ENCODE measurements at places on chromosomes 2 and 18. TPM values are rescaled to one million over a fixed set of nuclear protein-coding genes. Genes with fewer than 3 reads are reported as not detected.

LNPK gene
- 15.2 TPM for total RNA-seq

IL36A gene
- total RNA-seq, result not detected

DNA sequence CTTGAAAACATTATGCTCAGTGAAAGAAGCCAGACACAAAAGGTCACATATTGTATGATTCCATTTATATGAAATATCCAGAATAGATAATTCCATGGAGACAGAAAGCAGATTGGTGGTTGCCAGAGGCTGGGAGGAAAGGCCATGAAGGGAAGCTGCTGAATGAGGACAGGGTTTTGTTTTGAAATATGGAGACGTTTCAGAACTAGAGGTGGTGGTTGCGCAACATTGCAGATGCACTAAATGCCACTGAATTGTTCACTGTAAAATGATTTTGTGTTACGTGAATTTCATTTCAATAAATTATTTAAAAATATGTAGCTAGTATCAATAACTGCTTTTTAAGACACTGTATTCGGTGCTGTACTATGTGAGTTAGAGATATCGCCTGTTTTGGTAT, 101.7 kb upstream of the ZNF236 start:
- no peaks in the 10 kb centered on the region for H3K36me3 ChIP-seq
- H3K27ac ChIP-seq, result no peak overlapping the region
- no peaks in the 10 kb centered on the region for H3K4me1 ChIP-seq
- no peak overlapping the region for H3K4me3 ChIP-seq

- no peaks in the 10 kb centered on the region for H3K36me3 ChIP-seq
- no peak for DNase-seq
- no peaks in the 10 kb centered on the region for H3K27me3 ChIP-seq
- no peak overlapping the region for H3K4me3 ChIP-seq
- no peaks in the 10 kb centered on the region for H3K4me1 ChIP-seq
These were observed 413.6 kb downstream of the CDH2 start for GRCh38 chr18:27763341-27763740.

DNA sequence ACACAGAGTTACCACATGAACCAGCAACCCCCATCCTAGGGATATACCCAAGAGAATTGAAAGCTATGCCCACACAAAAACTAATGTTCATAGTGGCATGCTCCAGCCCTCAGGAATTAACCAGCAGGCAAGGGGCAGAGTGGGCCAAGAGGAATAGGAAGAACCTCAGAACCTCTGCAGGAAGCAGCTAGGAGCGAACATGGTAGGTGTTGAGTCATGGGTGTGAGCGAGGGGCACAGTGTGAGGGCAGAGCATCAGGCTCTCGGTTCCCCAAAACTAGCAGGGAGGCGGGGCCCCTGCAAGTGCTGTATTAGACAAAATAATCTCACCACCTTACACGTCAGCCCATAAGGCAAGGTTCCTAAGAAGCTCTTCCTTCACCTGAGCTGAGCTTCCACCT, 5.6 kb upstream of the RUFY4 start:
- peaks cover 22% of the 10 kb centered on the region for H3K27me3 ChIP-seq
- H3K4me1 ChIP-seq, result peaks cover 14% of the 10 kb centered on the region
- no peaks in the 10 kb centered on the region for H3K36me3 ChIP-seq
- DNase-seq, result no peak
- no peak overlapping the region for H3K4me3 ChIP-seq
- H3K27ac ChIP-seq, result no peak overlapping the region

DNA sequence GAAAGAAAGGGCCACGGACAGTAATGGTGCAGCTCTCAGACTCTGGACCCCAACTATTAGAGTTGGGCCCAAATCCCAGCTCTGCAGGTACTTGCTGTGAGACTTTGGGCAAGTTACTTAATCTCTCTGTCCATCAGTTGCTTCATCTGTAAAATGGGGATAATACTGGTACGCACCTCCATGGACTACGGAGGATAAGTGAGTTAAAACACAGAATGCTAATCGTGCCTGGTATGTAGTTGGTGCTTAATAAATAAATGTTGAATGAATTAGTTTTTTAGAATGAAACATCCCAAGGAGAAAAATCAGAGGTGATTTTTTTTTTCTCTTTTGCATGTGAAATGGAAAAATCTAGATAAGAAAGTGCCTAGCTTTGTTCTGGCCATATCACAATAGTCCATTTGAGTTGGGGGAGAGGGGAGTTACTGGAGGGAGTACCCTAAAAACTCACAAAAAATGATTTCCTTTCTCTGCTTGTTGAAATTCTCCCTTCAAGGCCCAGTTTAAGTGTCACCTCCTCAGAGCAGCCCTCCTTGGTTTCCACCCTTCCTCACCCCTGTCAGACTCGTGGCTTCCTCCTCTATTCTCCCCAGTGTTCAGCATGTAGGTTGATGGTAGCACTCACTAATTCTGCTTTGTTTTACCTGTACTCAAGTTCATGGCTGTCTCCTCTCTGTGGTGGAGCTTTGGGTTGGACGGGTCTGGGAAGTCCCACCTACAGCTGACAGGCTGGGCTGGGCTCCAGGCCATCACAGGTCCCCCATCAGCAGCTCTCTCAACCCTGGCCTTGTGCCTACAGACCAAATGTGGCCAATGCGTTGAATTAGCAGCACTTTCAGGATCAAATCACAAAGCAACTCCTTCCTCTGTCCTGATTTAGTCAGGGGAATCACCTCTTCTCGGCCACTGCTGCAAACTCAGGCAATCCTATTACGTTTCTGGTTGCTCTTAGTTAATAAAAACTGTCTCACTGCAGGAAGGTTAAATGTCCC, 92.8 kb upstream of the TAF1B start:
- H3K4me1 ChIP-seq, result peaks cover 18% of the 10 kb centered on the region
- H3K27me3 ChIP-seq, result peaks cover 16% of the 10 kb centered on the region
- no peak overlapping the region for H3K27ac ChIP-seq
- DNase-seq, result no peak
- no peaks in the 10 kb centered on the region for H3K36me3 ChIP-seq

DNA sequence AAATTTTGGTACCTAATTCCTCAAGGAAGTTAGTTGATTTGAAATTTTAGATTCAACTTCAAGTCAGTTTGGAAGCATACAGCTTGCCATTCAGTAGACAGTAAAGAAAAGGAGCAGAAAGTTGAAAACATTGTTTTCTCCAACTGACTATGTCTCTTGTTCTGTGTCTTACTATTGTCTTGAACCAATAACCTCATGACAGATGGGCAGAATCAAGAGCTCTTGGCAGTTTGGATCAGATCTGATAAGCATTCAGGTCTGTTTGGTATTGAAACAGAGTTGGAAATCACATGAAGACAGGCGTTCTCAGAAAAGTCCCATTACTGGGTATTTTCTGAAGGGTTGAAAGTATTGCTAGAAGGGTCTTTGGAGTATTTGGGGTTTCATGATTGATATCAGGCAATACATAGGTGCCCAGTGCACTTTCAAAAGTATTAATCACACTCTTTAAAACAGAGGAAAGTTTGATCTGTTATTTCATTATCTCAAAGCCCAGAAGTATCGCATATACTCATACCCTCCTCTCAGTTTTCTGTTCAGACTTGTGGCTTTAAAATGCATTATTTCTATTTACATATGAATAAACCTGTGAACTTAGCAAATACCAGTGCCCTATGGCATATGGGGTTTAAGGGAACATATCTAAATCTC, 428.4 kb upstream of the ZEB2 start:
- no peaks in the 10 kb centered on the region for H3K4me1 ChIP-seq
- H3K36me3 ChIP-seq, result no peaks in the 10 kb centered on the region
- no peak overlapping the region for H3K27ac ChIP-seq
- H3K4me3 ChIP-seq, result no peak overlapping the region
